ENCODE measurements at places on chromosomes 12 and 14.
A peak's percentile ranks its signal among the peaks of the same experiment; 100 is the strongest.

- no peak for DNase-seq
These were observed 11.3 kb downstream of the MED13L start for GRCh38 chr12:116266168-116266601.

DNA sequence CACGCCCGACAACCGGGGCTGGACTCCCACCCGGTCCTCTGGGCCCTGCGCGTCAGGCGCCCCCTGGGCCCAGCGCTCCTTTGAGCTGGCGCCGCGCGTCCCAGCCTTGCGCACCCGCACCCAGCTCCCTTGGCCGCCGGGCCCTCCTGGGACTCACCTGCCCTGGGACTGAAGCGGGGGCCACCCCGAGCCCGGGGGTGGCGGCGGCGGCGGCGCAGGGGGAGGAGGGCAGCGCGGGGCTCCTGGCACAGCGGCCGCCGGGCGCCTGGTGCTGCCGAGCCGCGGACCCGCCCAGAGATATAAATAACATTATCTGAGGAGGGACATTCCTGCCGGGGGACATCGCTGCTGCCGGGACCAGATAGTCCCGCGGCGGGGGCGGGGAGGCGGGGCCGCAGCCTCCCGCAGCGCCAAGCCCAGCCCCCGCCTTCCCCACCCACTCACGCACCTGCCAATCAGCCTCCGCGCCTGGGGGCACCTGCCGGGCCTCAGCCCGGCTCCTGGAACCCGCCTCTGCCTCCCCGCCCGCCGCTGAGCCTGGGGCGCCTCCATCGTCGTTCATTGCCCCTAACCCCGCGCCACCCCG is at the start of gene SPTB:
Gene SPTB (minus strand): TSS at position 273 of the 586 bp plus-strand sequence. CDS start 56,813 bp downstream, outside the sequence.
- DNase-seq: peak; percentile 43

GRCh38 chr12:6390084-6390799 is 6.3 kb downstream of the LTBR start:
- no peak for DNase-seq

GRCh38 chr12:93740751-93741150 is 63.6 kb downstream of the CRADD start:
- no peak for DNase-seq

DNA sequence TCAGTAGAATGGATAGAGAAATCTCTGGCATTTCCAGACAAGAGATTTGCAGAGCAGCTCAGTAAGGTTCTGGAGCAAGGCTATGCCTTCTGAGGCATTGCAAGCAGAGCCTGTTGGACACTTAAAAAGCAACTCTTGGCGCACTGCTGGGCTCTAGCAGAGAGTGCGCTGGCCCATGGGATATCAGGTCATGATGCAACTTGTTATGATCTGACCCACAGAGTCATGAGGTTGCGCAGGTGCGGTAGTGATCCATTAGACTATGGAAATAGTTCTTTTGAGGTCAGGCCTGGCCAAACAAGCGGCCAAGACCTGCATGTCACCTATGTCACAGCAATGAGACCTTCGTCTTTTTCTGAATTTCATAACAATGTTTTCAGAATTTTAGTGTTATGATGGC is 168.6 kb downstream of the TMTC3 start:
- DNase-seq: no peak

- no peak for DNase-seq
These were observed 10.9 kb upstream of the AMN start for GRCh38 chr14:102911541-102911951.

GRCh38 chr12:124837958-124838803 is 25.5 kb downstream of the SCARB1 start:
- no peak for DNase-seq

DNA sequence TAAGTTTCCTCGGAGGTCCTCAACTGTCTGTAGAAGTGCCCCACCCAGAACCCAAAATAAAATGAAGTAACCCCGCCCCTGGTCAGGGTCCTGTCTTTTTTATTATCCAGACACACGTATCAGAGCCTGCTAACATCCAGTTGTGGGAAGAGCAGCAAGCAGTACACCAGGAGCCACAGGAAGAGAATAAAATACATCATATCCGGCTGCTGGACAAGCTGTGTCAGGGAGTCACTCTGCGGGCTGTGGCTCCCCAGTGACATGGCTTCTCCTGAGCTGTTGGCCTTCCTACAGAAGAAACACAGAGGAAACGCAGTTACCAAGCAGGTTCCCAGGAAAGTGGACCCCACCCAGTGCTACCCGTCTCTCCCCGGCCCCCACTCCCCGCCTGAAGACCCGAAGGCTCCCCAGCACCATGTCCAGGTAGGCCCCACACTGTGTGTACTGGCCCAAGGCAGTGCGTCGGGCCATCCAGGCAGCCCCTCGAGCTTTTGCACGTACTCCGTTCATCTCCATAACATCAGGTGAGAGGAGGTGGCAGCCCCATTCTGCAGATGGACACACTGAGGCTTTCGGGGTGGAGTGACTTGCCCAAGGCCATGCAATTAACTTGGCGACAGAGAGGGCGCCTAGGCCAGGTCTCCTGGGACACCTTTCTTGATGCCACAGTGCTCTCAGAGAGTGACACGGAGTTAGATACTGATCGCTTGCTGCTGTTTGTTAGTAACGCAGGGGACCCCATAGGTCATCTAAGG is 34.3 kb upstream of the DICER1 start:
- DNase-seq: no peak

DNA sequence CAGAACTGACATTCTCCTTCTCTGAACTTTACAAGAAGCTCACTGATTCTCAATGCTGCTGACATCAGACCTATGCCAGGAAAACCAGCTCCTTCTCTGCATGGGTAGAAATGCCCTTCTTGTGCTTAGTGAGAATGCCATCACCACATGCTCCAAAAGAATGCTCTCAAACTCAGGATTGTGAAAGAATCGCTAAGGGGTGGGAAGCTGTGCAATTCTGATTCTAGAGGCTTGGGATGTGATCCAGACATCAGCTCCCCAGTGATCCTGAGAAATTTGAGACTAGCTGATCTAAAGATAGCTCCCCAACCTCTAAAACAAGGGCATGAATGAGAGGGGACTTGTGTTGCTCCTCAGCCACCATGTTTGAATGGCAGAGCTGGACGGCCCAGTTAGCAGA is 113.2 kb downstream of the DPF3 start:
- DNase-seq: no peak

DNA sequence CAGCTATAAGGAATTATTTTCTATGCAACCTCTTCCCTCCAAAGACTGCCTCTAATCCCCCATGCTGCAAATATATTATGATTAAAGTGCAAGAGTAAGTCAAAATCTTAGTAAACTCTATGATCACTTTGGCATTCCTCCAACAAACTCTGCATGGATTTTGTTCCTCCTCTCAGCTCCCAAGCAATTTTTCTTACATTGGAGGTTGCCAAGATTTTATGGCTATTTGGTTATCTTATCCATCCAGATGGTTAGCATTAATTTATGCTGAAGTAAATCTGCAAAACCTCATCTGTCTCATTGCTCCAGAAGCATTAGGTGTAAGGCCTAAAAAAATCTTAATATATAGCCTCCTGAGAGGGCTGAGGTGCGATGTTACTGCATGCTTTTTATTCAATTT is 228.1 kb downstream of the CHST11 start:
- DNase-seq: no peak

- DNase-seq: no peak
These were observed 31.6 kb upstream of the SGPP1 start for GRCh38 chr14:63759456-63759855.

GRCh38 chr14:57314396-57315089 is 45.8 kb downstream of the AP5M1 start:
- no peak for DNase-seq

GRCh38 chr14:36508418-36509068 is 11.5 kb downstream of the NKX2-1 start:
- no peak for DNase-seq

DNA sequence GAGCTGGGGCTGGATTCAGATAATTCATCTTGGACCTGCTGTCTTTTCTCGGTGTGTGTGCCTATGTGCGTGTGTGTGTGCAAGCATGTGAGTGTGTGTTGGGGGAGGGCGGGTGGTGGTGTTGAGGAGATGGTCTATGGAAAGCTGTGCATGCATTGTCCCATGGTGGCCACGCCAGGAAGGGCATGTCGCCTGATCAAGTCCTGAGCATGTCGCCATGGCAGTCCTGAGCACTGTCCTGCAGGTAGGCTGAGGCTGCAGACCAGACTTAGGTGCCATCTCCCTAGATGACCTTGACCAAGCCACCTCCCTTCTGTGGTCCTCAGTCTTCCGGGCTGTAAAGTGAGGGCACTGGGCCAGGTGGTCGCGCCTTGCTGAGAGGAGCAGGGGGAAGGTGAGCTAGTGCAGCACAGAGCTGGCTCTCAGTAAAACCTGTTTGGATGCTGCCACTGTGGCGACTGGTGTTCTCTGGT is 81.4 kb downstream of the PAPOLA start:
- DNase-seq: no peak

GRCh38 chr14:67491741-67492507 is 3.4 kb upstream of the TMEM229B start:
- DNase-seq: no peak

- DNase-seq: no peak
These were observed 19.1 kb upstream of the LDHB start for GRCh38 chr12:21676776-21677175.

- no peak for DNase-seq
These were observed 32.9 kb downstream of the MAP1LC3B2 start for GRCh38 chr12:116591855-116592637.

GRCh38 chr12:6952121-6952862 is 1.1 kb downstream of the PTPN6 start:
- DNase-seq: no peak

- no peak for DNase-seq
These were observed 104.4 kb upstream of the FLRT2 start for GRCh38 chr14:85425507-85425906.

- no peak for DNase-seq
These were observed 13.2 kb upstream of the TSPAN11 start for GRCh38 chr12:30913323-30913722.

DNA sequence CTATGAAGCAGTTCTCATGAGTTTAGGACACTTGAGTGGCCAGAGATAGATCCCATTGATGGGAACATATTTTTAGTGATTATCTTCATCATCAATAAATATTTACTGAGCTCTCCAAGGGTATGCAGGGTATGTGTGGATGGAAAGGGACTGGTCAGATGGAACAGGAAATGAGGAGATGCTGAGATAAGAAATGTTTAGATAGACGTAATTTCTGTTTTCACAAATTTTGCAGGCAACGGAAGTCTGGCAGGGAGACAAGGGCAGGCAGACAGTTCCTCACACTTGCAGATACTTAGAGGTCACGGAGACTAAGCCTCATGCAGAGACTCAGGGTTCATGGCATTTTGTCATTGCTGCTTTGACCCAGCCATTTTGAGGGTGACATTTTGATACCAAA is 24.3 kb downstream of the BCL2L14 start:
- no peak for DNase-seq

- no peak for DNase-seq
These were observed 165.8 kb upstream of the SYT1 start for GRCh38 chr12:78698747-78699146.

- no peak for DNase-seq
These were observed 19.1 kb downstream of the BBS10 start for GRCh38 chr12:76329159-76329558.

- DNase-seq: no peak
These were observed 145.1 kb upstream of the DIO2 start for GRCh38 chr14:80356413-80356812.

DNA sequence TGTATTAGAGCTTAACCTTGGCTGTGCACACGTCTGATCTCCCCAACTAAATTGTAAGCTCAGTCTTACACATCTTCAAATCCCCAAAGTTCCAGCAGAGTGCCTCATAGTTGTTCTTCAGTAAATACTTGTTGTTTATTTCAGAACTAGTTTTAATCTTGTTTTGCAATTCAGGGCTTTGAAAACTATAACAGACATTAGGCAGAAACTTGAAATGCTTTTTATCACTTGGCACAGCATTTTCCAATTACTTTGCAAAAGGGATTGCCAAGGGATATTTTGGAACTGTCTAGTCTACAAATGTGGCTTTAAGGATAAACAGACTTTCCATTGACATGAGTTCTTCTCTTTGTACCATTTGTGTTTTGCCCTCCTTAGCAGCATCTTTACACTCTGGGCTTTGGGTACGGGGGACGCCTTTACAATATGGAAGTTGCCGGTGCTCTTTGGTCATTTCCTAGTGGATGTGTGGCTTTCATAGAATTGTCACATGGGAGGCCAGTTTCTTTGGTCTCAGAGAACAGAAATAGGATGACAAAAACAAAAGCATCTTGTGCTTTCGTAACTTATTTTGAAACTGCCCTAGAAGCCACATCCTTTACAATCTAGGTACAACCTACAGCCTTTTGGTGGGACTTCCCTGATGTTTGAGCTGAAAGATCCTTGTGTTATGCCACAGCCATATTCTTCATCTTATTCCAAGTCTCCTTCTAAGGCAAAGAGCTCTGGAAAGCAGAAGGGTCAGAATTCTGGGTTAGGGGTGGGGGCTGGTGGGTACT is 96.9 kb downstream of the NPAS3 start:
- no peak for DNase-seq

GRCh38 chr14:67679006-67679405 is 4.6 kb upstream of the VTI1B start:
- no peak for DNase-seq

DNA sequence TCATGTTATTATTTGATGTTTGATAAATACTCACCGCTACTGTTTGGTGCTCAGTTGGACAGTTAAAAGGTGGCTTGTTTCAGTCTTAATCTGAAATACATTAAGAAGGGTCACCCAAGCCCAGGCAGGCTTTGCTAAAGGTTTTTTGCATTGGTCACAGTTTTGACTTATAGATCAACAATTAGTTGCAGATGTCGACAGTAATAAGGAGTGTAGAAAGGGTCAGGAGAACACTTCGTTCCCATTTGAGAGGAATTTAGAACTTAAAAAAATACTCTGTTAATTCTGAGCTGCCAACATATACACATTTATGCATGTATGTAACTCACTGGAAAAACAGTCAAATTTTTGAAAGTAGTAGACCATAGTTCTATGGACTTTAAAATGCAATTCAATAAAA is 130.3 kb downstream of the TMEM30B start:
- no peak for DNase-seq

GRCh38 chr12:57280211-57281062 is 29.4 kb upstream of the STAC3 start:
- peak; percentile 33 for DNase-seq

DNA sequence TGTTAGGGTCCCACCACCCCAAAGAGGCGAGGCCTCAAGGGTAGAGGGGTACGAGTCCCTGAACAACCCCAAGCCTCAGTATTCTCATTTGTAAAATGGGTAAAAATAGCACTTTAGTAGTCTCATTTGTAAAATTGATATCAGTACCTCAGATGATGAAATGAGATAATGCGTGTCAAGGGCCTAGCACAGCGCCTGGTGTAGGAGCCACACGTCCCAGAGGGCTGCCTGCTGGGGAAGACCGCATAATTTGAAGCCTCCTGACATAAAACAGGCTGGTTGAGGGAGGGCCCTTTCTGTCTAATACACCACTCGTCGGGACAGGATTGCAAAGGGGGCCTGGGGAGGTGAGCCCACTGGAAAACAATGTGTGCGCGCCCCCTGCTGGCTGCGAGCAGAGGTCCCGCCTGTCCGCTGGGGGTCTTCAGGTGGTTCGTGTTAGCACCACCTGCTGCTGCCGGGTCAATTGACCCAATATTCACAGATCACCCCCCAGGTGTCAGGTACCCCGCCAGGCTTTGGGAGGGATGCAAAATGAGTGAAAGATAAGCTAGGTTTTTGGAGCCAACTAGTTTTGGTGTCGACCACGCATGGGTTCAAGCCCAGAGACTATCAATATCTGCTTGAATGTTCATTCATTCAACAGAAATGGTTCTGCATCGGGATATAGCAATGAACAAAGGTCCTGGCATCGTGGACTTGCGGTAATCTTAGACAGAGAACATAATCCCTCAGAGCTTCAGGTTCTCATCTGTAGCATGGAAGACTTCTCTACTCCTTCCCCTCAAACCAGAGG is 24.7 kb upstream of the IRF2BPL start:
- peak; percentile 67 for DNase-seq

GRCh38 chr14:56189307-56189706 is 71.1 kb downstream of the PELI2 start:
- no peak for DNase-seq

Data from stimulated activated CD4-positive, alpha-beta T cell treated with anti-CD3 and anti-CD28 coated beads, Interleukin-1b, Interleukin-23, amount 100 ng/mL, for 1 hour (primary cell).